ENCODE measurements at places on chromosomes 16 and 17.

DNA sequence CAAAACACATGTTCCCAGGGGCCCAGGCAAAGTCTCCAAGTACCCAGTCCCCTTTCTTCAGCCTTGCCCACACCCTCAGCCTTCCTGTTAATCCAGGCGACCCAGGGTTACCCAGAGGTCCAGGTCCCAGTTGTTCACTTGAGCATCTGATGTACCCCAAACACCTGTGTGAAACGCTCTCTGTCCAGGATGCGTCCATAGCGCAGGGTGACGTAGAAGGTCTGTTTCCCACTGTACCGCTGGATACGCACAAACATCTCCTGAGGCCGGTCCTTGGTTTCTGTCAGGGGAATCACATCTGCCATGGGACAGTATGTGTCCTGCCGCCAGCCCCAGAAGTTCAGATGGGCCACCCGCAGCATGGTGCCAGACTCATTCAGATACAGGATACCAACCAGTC lies 1.6 kb downstream of the TMEM186 start:
- DNase-seq: no peak

- DNase-seq: no peak
Measured at GRCh38 chr16:17368446-17368845, 102.3 kb downstream of the XYLT1 start.

- DNase-seq: no peak
Measured at GRCh38 chr17:17377071-17377967, 74.1 kb downstream of the NT5M start.

- DNase-seq: no peak
Measured at GRCh38 chr17:60079401-60080243, 901 bp upstream of the HEATR6 start.

- no peak for DNase-seq
Measured at GRCh38 chr17:6555331-6556120, 829 bp downstream of the PITPNM3 start.

DNA sequence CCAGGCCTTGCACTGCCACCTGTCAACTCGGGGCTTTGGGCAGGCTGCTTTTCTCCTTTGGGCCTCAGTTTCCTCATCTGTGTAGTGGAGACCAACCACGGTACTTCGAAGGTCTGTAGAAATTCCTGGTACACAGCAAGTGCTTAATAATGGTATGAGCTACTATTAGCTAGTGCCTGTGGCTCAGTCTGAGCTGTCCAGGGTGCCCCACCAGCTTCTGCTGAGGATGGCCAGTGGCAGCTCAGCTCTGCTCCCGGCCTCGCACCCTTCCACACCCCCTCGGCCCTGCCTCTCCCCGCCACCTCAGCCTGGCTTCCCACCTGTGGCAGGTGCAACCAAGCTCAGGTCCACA lies 26.2 kb upstream of the PLCG2 start:
- DNase-seq: no peak

GRCh38 chr16:84608282-84608681 lies 9.6 kb downstream of the COTL1 start:
- no peak for DNase-seq

GRCh38 chr16:67613808-67614207 lies 31.1 kb upstream of the CARMIL2 start:
- DNase-seq: no peak

DNA sequence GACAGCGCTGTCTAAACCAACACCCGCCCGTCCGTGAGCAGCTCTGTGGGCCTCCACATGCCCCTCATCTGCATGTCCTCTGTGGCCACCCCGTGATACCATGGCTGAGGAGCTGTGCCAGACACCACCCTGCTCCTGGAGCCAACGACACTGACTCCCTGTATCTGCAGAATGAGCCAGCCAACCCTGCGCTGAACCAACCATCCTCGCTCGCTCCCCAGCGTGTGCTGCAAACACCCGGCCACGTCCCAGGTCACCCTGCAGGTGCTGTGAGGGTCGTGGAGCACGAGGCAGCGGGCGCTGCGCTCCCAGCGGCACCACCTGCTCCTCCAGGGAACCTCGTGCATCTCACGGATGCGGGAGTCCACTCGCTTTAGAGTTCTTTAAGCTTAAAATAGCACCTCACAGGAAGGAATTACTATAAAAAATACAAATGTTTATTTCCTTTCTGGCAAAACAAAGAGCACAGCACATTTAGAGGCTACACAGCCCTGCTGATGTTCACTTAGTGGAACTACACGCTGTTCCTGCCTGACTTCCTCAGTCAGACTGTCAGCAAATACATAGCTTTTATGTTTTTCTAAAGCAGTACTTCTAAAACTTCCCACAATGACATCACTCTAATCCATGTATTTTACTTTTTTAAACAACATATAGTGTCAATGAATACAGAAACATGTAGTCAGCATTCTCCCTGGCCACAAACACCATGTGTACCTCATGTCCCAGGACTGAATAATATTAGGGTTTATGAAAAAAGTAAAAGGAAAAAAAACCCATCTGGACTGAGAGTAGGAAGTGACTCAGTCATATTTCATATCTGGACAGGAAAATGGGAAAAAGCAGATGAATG lies 43.5 kb downstream of the MAP1LC3B start:
- DNase-seq: no peak

Data from GM06990 (cell line).